Heart left ventricle (tissue), 16 donors: ENCODE measurements at places on chromosomes 4 and X.
A peak's percentile ranks its signal among the peaks of the same experiment; 100 is the strongest.

DNA sequence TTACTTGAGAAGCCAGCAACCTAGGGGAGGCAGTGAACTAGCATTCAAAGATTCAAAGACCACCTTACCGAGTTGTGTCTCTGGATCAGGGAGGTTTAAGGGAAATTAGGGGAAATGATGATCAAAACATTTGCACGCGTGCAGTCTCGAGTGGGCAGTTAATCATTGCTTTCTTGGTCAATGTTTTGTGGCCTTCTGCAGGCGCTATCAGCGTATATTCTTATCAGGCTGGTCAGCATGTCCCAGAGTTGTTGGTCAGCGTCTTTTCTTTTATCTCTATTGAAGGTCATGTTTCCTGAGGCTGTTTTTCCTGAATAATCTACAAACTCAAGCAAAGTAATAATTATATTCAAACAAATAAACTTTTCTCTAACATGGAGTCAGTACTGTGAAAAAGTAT is 84.0 kb upstream of the ZNF81 start:
- no peak for DNase-seq

DNA sequence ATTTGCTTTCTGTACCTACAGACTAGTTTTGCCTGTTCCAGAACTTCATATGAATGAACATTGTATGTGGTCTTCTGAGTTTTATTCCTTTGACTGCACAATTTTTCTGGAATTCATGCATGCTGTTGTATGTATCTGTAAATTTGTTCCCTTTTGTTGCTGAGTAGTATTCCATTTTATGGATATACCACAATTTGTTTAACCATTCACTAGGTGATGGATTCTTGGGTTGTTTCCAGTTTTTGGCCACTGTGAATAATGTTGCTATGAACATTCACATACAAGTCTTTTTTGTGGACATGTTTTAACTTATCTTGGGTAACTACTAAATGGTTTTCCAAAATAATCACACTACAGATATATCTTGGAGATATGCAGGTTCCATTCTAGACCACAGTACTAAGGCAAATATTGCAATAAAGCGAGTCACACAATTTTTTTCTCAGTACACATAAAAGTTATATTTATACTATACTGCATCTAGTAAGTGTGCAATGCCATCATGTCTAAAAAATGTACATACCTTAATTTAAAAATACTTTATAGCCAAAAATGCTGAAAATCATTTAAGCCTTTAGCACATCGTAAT is 58.7 kb downstream of the TSPAN5 start:
- no peak for DNase-seq

GRCh38 chr4:113952452-113953029 is 26.9 kb downstream of the ARSJ start:
- DNase-seq: no peak

- no peak for DNase-seq
These were observed 156.7 kb downstream of the TRIML1 start for GRCh38 chr4:188295899-188296298.

DNA sequence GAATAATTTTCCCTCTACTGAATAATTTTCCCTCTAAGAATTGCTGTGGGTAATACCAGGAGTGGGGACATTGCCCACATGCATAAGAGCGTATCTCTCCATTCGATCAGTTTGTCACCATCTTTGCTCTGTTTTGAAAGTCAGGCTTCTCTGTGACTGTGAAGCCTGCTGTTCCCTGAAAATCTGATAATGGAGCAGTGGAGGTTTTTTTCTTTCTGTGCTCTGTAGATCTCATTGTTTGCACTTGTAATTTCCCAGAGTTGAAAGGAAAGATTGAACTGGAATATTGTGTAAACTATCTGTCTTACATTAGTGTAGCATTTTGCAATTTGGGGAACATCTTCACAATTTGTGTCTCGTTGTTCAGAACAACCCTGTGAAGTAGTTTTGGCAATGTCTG is 4.3 kb downstream of the ZXDB start:
- DNase-seq: no peak

DNA sequence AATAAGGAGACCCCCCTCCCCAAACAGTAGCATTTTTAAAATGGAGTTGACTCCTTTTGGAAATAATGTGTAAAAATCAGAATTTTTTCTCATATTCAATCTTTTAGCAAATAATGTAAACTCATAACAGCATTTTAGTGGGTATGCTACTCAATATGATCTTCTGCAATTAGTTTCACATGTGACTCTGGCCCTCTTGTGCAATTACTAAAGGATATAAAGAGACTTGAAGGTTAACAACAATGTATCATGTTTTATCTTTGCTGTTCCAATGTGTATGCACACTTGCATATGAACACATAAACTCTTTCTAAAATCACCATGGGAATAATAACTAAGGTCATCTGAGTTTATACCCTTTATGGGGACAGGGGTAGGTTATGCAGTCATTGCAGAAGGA is 39.9 kb upstream of the RXFP1 start:
- no peak for DNase-seq

DNA sequence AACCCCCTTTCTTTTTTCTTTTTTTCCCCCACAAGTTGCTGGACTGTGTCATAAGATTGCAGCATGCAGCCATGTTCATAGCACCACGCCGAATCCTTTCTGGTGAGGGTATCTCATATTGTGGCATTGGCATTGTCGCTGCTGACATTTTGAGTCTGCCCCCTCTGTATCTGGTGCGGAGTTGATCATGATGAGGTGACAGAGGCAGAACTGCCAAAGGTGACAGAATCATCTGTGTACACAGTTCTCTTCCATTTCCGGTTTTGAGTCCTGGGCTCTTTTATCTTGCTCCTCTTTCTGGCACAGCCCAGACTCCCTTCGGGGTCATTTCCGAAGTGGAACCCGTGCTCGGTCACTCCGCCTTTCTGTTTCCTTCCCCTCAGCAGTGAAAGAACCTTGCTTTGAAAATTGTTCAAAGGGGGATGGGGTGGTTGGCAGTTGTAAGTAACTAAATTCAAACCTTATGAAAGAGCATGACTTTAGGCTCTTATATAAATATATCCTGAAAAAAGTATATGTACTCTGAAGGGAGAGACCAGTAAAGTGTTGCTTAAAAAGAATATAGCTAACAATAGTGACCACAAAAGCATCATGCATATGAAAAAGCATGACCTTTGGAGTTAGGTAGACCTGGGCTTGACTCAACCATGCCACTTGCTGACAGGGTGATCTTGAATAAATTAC is 55.0 kb upstream of the BMP2K start:
- DNase-seq: peak; percentile 48

DNA sequence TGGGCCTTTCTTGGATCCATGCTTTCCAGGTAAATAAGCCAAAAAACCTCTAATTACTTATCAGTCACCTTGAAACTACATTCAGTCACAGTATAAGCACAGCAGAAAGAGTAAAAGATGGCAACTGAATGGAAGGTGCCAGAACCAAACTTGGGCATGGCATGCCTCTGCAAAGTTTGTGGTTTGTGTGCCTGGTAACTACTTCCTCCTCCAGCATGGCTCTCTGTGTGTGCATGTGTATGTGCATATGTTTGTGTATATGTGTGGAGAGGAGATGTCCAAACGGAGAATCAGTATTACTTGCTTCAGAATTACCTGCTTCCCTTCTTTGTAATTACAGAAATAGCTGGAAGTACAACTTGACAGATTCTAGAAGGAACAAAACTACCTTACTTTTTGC is 67.5 kb downstream of the AGTR2 start:
- DNase-seq: no peak

DNA sequence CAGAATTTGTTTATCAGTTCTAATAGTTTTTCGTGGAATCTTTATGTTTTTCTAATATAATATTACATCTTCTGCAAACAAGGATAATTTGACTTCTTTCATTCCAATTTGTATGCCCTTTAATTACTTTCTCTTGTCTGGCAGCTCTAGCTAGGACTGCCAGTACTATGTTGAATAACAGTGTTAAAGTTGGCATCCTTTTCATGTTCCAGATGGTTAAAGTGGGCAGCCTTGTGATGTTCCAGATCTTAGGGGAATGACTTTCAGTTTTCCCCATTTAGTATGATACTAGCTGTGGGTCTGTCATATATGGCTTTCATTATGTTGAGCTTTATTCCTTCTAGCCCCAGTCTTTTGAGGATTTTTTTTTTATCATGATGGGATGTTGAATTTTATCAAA is 220.6 kb upstream of the WDFY3 start:
- no peak for DNase-seq

- DNase-seq: peak; percentile 29
These were observed 475.4 kb upstream of the HS3ST1 start for GRCh38 chr4:11904117-11904535.

GRCh38 chr4:3184725-3185124 is 64.2 kb upstream of the MSANTD1 start:
- DNase-seq: no peak

DNA sequence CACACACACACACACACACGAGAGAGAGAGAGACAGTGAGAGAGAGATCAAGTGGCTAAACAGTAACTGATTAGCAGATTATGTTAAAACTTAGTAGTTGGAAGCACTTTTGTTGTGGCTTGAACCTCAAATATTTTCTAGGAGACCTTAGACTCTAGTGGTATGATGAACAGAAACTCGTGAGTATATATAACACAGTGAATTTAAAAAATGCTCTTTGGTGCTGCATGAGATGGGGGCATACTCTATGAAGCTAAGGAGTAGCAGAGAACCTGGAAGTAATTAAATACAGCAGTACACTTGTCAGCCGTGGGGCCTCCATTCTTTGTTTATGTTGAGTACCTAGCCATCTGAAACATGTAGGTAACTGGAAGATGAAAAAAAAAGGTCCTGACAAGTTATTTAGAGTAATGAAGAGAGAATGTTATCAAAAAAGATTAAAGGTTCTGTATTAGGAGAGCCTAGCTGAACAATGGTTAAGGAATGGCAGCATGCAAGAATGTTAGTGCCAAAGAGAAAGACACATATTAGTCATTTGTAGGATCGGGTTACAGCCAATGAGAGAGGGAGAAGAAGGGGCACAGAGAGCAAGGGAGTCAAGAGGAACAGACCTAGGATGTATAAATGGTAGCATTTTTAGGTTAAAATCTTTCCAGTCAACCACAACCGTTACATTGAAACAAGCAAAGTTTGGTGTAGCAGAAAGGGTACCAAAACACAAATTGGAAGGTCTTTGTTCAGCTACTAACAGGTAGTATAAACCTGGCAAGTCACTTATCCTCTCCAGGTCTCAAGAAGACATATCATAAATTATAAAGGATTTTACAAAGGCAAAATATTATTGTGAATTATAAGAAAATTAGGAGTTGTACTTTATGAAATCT is 316.7 kb upstream of the DIPK2B start:
- no peak for DNase-seq

DNA sequence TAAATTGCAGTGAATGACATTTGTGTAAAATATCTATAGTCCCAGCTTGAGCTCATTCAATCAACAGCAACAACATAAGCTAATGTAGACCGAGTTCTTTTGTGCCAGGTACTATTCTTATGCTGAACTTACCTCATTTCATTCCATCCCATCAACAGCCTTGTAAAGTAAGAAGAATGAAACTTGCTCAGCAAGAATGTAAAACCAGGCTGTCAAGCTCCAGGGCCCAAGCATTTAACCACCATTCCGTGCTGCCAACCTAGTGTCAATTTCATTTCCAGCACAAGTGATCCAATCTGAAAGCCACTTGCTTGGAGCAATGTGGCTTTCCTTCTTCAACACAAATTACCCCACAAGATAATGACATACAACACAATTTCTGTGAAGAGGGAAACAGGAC is 36.6 kb downstream of the RASSF6 start:
- DNase-seq: no peak

GRCh38 chrX:40245488-40246071 is 147.8 kb upstream of the BCOR start:
- peak; percentile 41 for DNase-seq

- peak; percentile 67 for DNase-seq
These were observed 29.0 kb upstream of the MAMLD1 start for GRCh38 chrX:150334100-150334499.

DNA sequence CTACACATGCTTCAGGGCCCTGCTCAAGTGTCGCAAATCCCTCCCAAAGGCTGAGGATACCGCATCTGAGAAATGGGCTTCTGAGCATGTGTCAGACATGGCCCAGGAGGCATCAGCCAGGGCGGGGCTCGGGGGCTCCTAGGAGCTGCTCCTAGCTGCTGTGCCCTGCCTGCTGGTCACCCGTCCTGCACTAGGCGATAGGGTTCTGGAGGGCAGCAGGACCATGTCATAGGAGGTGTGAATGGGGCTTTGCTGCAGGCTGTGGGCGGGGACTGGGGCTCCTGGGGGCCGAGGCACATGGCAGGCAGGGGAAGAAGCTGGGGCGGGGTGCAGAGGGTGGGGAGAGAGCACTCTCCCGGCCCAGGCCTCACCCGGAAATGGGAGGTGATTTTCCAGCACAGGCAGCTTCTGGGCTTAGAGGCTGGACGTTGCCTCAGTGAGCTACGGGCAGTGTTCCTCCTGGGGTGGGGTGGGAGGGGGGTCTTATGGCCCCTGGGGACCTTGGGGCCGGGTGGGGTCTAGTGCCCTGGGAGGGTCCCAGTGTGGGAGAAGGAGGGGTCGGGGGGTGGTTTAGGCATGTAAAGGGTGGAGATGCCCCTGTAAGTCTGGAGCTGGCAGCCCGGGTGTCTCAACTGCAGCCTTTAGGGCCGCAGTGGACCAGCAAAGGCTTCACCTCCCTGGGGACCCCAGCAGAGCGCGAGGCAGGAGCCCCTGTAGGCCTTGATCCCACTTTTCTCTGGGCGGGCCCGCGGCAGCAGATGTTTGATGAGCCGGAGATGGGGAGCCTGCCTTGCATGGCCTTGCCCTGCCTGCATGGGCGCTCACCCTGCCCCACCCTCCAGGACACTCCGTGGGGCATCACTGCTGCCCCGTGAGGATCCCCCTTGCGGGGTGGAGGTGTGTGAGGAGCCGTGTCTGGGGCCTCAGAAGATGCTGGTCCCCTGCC is 98.6 kb upstream of the LRPAP1 start:
- peak; percentile 49 for DNase-seq

- no peak for DNase-seq
These were observed 504.1 kb upstream of the POU3F4 start for GRCh38 chrX:83004012-83004411.

GRCh38 chr4:140617499-140618248 is 48.9 kb upstream of the UCP1 start:
- DNase-seq: no peak

- no peak for DNase-seq
These were observed 1075.0 kb upstream of the TENM3 start for GRCh38 chr4:181168011-181168805.

GRCh38 chr4:143641361-143641760 is 59.1 kb downstream of the FREM3 start:
- DNase-seq: no peak

DNA sequence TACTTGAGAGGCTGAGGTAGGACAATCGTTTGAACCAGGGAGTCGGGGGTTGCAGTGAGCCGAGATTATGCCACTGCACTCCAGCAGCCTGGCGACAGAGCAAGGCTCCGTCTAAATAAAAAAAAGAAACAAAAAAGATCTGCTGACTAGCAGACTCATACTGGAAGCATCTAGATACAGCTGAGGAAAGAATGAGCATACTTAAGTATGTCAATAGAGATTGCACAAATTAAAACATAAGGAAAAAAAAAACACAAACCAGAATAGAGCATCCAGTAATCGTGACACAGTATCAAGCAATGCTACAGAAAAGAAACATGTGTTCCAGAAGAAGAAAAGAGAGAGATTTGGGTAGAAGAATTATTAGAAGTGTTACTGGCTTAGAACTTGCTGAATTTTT is 105.5 kb upstream of the SPOCK3 start:
- no peak for DNase-seq
